H1 (cell line): ENCODE measurements at places on chromosomes 13 and 19.

DNA sequence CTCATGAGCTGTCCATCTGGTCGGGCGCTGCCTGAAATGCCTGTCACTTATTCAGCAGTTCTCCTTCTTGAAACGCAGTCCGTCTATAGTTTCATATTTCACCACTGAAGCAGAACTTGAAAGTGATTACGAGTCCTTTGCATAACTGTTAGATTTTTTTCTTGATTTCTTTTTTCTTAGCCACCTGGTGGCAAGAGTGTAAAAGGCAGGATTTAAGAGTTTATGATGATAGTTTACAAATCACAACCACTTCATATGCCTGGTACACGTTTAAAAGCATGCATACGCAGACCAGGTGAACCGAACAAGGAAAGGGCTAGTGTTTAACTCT, 45.8 kb downstream of the GGACT start:
- no peak for DNase-seq

DNA sequence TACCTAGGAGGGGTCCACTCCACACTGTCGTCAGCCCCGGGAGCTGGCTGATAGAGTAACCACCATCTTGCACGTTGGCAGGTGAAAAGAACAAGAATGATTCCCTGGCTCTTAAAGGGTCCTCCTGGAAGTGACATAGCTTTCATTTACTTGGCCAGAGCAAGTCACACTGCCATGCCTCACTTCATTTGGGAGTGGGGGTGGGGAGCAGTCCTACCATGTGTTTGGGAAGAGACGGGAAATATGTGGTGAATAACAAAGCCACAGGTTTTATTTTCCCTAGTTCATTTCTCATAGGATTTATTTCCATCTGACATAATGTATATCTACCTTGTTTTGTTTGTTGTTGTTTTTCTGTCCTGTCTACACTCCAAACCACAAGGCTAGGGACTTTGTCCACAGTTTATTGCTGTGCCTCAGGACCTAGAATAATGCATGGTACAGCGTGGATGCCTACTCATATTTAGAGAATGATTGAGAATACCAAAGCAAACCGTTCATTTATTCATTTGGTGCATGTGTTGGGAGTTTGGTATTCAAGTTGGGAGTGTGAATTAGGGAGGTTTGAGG, 26.8 kb downstream of the UBAC2 start:
- DNase-seq = no peak

DNA sequence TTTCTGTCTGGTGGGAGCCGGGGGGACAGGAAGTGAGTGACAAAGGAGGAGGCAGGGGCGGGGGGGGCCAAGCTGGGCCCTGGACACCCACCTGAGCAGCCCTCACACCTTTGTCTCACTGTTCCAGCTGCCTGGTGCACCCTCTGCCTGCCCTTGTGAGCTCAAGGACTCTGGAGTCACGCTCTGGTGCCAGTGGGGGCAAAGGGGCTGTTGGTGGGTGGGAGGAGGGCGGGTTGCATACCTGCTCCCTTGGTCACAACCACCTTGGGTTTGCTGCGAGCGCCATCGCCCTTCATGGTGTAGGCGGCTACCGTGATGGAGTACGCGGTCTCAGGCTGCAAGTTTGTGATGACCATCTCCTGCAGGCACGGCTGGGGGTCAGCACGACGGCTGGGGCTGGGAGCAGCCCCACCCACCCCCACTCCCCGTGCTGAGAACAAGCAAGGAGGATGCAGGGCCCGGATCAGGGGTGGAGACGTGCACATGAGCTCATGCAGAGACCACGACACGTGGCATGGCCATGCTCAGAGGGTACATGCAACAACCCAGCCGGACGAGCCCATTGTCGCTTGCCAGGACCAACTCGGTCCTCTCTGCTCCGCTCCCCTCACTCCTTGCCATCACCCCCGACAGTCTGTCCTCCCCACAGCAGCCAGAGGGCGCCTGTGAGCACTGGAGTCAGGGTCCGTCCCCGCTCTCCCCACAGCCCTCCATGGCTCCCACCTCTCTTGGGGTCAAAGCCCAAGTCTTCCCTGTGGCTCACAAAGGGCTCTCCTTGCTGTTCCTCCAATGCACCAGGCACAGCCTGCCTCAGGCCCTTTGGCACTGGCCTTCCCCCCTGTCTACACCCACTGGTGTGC, 114.9 kb downstream of the PTPRS start:
- no peak for DNase-seq

- DNase-seq = no peak
Measured at GRCh38 chr19:46391296-46392251, 21.8 kb downstream of the CCDC8 start.

DNA sequence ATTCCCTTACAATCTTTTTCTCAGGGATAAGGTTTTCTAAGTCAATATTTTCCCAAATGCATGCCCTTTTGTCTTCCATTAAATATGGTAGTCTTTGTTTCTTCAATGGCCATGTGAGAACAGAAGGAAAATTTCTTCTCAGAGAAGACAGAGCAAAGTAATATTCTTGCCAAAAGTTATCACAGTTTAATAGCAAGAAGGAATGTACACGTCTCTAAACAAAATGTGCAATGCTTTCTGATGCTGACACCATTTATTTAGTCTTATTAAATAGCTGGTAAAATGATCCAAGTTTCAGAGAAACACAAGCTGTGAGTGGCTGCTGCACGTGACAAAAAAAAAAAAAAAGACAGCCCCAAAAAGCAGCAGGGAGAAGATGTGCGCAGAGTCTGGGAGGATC, 542.5 kb downstream of the GPC6 start:
- no peak for DNase-seq

GRCh38 chr13:46893221-46893740, 3.6 kb downstream of the HTR2A start:
- DNase-seq = no peak

DNA sequence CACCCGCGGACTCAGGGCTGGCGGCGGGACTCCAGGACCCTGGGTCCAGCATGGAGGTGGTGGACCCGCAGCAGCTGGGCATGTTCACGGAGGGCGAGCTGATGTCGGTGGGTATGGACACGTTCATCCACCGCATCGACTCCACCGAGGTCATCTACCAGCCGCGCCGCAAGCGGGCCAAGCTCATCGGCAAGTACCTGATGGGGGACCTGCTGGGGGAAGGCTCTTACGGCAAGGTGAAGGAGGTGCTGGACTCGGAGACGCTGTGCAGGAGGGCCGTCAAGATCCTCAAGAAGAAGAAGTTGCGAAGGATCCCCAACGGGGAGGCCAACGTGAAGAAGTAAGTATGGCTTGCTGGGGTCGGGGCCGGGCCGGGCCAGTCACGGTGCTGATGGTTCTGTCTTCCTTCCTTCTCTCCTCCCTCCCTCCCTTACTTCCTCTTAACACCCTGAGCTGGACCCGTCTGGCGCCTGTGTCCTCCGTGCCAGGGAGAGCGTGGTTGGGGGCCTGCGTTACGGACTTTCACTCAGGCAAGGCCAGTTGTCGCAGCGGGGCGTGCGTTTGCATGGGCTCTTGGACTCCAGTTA, 1.4 kb downstream of the STK11 start:
- DNase-seq = no peak

DNA sequence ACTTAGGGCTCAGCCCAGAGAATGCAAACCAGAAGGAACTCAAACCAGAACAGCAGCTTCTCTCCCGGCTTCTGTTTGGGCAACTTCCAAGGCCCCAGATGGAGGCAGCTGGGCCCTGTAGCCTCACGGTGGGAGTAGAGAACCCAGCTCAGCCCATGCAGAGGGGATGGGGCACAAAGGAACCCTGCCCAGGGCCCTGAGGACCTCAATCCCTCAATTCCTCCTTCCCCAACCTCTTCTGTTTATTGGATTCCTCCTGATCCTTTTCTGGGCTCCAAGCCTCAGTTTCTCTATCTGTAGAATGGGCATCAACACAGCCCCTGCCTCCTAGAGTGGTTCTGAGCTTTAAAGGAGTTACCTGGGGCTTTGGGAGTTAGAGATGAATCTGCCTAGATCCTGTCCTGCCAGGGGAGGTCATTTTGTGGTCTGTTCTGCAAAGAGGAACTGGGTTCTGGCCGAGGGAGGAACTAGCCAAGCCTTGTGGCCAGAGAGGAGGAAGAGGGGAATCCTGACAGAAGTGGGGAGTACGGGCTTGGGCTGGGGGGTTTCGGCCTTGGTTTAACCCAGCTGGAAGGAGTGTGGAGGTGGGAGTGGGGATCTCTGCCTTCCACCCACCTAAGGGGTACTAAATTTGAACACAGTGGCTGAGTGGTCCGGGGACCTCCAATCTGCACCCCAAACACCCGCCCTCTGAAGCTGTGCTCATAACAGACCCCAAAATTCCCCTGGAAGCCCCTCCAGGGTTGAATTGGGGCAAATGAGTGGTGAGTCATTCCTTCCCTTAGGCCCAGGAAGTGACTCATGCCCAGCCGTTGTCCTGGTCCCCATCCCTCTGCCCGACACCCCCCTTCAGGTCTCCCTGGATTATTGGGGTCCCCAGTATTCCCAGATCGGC, 2.7 kb downstream of the ADGRE5 start:
- no peak for DNase-seq

DNA sequence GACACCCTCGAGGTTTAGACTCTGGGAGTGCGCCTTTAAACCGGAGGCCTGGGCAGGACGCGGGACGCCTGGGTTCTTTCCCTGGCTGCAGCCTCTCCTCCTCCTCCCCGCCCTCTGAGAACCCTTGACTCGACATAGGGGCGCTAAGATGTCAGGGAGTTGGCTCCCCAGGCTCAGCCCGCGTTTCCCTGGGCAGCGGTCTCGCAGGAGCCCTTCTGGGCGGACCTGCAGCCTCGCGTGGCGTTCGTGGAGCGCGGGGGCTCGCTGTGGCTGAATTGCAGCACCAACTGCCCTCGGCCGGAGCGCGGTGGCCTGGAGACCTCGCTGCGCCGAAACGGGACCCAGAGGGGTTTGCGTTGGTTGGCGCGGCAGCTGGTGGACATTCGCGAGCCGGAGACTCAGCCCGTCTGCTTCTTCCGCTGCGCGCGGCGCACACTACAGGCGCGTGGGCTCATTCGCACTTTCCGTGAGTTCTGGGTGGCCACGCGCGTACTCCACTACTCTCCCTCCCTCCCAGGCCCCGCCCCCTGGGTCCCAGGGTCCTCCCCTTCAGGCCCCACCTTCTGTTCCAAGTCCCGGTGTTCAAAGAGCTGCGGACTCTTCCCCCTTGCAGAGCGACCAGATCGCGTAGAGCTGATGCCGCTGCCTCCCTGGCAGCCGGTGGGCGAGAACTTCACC, 1.3 kb downstream of the ICAM5 start:
- no peak for DNase-seq

DNA sequence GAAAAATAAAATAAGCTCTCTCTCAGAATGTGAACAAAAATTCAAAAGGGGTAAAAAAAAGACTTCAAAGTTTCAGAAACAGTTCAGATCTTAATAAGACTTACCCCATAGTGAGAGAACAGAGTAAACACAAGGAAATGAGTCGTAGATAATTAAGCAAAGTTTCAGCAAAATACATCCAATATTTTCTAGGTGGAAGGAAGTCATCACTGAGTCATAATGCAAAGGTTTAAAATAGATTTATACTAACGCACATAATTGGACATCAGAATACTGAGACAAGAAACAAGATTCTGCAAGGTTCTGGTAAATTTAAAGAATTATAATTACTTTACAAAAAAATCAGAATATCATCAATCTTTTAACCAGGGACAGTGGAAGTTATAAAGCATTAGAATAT, 1370.7 kb upstream of the ATXN8OS start:
- DNase-seq = no peak

GRCh38 chr13:52994865-52995264, 33.7 kb upstream of the OLFM4 start:
- DNase-seq = no peak

GRCh38 chr13:89584058-89584620, 1763.3 kb upstream of the MIR17HG start:
- no peak for DNase-seq

DNA sequence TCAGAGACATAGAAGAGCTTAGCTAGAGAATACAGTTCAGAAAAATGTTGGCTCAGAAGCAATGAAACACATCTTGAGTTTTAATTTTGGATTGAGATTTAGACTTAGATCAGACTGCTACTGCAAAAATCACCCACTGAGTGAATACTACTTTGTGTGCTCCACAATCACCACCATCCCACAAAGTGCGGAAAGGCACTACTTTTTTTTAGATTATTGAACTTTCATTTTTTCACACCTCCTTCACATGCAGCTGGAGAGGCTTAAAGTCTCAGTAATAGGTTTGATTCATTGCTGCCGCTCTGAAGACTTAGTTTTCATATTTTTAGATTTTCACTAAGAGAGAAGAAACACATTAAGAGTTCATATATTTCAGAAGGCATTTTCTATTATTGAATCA, 289.9 kb upstream of the PRR20A start:
- no peak for DNase-seq

- DNase-seq = peak; percentile 99
Measured at GRCh38 chr19:48738557-48739403, 1.6 kb downstream of the RASIP1 start.

DNA sequence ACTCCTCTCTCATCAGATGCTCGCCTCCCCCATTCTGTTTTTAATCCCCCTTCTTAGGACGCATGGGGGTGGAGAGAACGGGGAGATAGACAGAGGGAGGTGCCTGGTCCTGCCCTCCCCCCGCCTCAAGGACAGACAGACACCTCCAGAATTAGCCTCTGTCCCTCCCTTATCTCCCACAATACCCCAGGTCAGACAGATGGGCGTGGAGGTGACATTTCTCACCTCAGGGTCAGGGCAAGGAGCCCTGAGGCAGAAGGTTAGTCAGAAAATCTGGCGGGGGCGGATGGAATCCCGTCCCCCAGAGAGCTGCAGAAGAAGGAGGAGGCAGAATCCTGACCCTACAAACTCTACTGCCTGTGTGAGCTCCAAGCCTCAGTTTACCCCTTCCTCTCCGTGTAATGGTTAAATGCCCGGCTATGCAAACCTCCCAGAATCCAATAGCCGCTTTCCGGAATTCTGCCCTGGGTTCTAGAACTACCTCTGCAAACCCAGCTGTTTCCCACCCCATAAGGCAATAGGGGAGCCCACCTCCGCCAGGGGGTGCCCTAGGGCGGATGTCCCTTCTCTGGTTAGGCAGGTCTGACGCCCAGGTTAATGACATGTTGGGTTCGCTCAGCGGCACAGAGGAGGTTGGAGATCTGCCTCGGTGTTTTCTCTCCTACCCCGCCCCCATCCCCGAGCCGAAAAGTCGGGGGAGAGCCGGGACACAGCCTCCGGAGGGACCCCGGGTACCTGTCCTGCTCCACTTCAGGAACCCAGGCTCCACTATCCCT, 900 bp downstream of the PPP1R13L start:
- peak; percentile 97 for DNase-seq

GRCh38 chr13:42129033-42129432, 80.6 kb downstream of the DGKH start:
- DNase-seq = no peak

DNA sequence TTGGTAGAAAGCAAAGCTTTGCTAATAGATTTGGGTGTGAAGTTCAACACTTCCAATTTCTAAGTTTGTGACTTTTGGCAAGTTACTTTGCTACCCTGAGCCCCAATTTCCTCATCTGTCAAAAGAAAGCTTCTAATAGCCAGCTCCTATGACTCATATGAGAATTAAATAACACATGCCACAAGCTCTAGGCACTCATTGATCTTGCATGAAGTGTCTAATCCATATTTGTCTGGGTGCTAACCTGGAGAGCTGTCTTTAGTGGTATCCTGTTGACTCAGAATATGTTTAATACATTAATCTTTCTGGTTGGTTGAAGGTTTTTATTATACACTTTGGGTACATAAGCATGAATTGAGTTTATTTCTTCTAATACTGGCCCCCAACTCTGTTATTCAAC, 188.8 kb downstream of the POSTN start:
- DNase-seq = no peak
